Left hindlimb (tissue), 1 donor: ENCODE measurements at places on chromosomes 3 and 15.

DNA sequence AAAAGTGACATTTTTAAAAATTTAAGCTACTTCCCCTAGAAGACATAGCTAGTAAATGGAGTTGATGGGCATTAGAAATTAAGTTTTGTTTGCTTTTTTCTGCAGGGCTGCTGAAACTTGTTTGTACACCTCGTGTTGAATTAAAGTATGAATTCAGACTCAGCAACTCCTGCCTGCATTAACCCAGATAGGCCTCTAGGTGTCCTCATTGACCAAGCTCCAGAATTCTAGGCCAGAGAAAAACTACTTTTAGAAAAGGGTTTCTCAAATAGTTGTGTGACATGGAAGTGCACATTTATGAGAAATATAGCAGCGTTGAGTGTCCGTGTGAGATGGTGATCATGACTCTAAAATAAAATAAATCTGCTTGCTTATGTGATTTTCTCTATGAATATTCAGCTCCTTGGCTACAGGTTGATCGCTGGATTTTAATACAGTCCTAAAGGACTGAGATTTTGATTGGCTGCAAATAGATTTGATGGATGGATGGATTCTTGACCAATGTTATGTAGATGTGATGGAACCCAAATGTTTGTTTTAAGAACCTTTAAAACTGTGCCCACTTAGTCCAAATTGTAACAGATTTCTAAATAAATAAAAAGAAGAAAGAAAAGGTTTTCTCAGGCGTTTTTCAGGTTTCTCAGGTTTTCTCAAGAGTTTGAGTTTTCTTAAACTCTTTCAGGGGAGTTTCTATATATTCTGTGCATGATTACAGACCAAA is 39.4 kb upstream of the LMOD3 start:
- no peak for DNase-seq

GRCh38 chr3:115685097-115685496 is 61.8 kb downstream of the GAP43 start:
- no peak for DNase-seq

DNA sequence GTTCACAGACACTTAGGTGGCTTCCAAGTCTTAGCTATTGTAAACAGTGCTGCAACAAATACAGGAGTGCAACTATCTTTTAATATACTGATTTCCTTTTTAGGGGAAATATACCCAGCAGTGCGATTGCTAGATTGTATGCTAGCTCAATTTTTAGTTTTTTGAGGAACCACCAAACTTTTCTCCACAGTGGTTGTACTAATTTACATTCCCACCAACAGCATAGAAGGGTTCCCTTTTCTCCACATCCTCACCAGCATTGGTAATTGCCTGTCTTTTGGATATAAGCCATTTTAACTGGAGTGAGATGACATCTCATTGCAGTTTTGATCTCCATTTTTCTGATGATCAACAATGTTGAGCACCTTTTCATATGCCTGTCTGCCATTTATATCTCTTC is 58.9 kb downstream of the ZNF148 start:
- DNase-seq = no peak

DNA sequence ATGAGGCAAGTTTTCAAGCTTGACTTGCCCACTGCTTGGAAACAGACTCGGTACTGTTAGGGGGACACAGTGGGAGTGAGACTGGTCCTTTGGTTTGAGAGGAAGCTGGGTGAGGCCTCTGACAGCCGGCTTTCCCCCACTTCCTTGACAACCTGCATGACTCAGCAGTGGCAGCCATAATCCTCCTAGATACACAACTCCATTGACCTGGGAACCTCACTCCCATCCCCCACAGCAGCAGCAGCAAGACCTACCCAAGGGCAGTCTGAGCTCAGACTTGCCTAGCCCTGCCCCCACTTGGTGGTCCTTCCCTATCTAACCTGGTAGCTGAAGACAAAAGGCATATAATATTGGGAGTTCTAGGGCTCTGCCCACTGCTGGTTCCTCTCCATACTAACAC is 1043.5 kb upstream of the ALCAM start:
- no peak for DNase-seq

- no peak for DNase-seq
These were observed 1010.3 kb downstream of the NAALADL2 start for GRCh38 chr3:175869404-175869803.

DNA sequence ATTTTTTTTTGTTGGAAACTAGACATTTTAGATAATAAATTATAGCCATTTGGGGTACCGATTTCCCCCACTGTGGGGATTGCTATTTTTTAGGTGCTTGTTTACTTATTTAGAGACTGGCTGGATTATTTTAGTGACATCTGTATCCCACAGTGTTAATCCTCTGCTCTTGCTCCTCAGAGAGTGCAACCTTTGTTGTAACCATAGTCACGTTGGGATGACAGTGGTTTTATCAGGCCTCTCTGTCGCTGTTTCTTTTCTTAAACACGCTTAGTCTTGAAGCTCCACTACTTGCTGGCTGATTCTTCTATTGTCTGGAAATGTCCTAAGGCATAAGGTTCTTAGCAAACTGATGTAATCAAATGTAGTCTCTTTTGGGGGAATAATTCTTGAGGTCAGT is 451.6 kb upstream of the SEMA6D start:
- DNase-seq = no peak

DNA sequence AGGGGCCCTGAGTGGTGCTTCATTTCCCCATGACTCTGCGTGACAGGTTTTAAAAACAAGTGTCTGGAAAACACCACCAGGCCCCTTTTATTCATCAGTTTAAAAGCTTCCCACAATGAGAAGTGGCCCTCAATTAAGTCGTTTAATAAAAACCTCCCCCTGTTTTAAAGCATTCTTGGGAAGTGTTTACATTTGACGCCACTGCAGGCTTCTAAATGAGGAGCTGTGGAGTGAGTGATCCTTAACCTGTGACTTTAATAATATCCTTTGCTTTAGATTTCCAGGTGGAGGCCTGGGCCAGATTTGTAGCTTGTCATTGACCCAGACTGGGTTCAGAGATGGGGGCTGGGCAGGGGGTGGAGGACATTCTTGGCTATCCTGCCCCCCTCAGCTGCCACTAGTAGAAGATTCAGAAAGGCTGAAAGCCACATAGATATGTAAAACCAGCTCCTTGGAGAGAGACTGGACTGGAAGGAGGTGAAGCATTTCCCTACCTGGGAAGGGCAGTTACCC is 11.3 kb downstream of the CGNL1 start:
- no peak for DNase-seq

DNA sequence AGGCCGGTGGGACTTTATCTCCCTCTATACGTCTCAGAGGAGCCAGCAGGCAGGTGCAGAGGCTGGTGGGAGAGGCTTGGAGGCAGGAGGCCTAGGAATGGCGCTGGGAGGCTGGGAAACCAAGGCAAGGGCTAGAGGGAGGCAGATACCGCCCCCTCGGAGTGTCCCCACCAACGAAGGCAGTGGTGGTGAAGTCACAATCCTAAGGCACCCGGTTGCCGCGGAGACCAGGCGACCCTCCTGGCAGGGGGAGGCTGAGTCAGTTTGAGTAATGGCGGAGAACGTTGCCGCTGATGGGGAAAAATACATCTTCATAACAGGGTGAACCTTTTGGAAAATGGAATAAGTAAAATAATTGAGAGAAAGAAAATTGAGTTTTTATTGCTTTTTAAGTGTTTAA is 29.9 kb upstream of the CACNA2D2 start:
- DNase-seq = no peak

DNA sequence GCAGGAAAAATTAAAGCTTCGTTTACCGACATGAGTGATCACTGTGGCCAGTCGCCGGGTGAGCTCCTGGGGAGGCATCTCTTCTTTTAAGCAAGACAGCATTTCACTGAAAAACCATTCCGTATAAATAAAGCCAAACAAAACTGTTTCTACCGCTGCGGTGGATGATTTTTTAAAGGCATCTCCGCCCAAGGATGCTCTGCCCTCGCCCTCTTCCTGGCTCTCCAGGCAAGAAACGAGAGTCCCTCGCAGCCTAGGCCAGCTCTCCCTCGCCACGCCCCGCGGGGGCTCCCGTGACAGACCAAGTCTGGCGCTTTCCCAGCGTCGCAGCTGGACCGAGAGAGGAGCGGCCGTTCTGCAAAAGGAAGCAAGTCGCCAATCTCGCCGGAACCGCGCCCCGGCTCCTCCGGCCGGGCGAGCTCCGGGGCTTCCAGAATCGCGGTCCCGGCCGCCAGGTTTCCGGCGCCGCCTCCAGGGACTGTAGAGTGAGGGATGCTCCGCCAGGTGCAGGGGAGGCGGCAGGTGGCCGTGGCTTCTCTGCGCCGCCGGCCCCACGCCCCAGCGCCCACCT is 458 bp downstream of the MCF2L2 start:
- DNase-seq = peak; percentile 50

GRCh38 chr3:123584284-123584987 is 417 bp downstream of the HACD2 start:
- peak; percentile 72 for DNase-seq

GRCh38 chr3:49005998-49006397 is 1.2 kb upstream of the WDR6 start:
- no peak for DNase-seq

GRCh38 chr3:13401149-13401548 is 19.0 kb downstream of the NUP210 start:
- DNase-seq = no peak

- no peak for DNase-seq
These were observed 33.6 kb upstream of the TMEM45A start for GRCh38 chr3:100458814-100459213.

GRCh38 chr15:91411586-91411985 is 311.5 kb downstream of the SV2B start:
- no peak for DNase-seq

GRCh38 chr3:141457624-141458236 is 29.1 kb upstream of the RASA2 start:
- DNase-seq = no peak

DNA sequence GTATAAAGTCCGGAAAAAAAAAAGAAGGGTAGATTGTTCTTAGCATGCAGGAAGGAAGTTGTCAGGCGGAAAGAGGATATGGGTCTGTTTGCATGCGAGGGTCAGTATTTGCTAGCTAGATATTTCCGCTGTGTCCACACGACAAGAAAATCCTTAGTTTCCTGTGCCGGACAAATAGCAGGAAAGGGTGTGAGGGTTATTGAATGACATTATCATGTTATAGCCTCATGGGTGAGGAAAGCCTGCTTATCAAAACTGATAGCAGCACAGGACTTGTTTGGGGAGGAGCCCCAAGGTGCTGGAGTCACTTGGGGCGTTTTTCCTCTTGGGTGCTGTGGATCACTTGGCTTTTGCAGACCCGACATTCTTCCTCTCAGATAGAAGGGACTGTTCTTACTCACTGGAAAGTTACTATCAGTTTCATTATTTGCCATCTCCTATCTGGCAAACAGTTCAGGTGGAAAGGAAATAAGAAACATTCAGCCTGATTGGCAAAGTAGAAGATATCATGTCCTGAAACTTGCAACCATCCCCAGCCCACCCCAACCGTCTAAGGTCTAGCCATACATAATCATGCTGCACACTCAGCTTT is 127.2 kb upstream of the DPH6 start:
- no peak for DNase-seq

- peak; percentile 77 for DNase-seq
These were observed 47.7 kb upstream of the INSYN1 start for GRCh38 chr15:73800662-73801345.

- DNase-seq = no peak
These were observed 129.4 kb downstream of the DLG1 start for GRCh38 chr3:197169028-197169427.

DNA sequence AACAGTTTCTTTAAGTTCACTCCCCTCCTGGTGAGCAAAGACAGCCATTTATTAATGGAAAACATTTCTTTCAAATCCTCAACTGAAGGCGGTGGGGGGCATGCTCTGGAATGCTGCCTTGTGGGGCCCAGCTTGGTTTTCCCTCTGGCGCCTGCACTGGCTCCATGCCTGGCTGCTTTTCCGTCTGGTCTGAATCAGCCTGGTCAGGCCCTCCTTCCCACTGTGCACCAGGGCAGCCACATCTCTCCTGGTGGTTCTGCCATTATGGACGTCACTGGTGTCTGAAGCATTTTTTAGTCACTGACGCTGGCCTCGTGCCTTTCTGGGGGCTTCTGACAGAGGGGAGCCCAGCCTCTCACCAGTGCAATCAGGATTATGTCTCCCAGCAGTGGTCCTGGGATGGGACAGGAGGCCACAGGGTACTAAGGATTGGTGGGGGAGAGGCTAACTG is 57.6 kb upstream of the APEH start:
- peak; percentile 85 for DNase-seq

DNA sequence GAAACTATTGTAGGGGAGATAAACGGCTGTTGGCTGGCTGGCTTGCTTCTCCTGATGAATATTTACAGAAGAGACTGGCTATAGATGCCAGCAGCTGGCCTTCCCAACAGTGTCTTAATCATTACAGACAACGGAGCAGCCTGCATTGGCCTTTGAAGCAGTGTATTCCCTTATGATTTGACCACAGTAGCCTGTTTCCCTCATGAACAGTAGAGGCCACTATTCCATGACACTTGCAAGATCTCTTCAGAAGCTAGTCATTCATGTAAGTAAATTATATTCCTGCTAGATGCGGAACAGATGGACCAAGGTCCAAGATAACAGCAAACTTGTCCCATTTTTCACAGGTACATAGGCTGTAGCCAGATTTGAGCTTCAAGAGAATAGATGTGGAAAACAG is 47.3 kb downstream of the TMCO5A start:
- DNase-seq = no peak

- no peak for DNase-seq
These were observed 120.7 kb upstream of the WNT7A start for GRCh38 chr3:14000556-14000955.

DNA sequence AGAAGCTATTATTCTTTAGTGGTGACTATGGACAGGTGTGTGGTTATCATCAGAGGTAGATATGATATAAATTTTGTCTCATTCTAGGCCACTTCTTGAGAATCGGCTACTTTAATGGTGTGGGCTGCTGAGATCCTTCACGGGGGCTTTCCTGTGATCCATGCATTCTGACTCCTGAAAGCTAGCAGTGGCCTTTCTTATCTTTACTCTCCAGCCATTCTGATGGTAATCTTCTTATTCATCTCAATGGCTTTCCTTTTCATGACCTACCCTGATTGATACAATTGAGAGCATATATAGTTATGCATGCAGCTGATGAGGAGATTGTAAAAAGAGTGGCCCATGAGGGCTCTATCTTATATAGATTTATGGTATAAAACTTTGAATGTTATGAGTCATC is 78.3 kb upstream of the ZPLD1 start:
- no peak for DNase-seq

DNA sequence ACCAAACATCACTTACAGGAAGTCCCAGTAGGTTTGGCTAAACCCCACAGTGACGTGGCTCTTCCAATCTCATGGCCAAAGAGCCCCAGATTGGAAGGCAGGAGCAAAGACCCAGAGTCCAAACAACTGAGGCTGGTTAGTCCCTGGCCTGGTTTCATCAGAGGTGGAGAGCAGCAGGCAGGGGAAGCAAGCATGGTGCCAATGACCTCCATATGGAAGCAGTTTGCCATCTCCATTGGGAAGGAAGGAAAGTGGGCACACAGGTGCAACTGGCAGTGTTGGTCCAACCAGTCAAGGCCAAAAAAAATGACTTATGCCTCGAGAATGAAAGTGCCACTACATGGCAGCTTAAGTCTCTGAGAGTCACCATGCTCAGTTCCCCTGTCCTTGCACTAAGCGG is 175.9 kb downstream of the NTRK3 start:
- DNase-seq = no peak
